Activated CD4-positive, CD25-positive, alpha-beta regulatory T cell treated with anti-CD3 and anti-CD28 coated beads, Interleukin-2, amount 50 U/mL, for 16 hours (primary cell): ENCODE measurements at places on chromosomes 12 and 14.

DNA sequence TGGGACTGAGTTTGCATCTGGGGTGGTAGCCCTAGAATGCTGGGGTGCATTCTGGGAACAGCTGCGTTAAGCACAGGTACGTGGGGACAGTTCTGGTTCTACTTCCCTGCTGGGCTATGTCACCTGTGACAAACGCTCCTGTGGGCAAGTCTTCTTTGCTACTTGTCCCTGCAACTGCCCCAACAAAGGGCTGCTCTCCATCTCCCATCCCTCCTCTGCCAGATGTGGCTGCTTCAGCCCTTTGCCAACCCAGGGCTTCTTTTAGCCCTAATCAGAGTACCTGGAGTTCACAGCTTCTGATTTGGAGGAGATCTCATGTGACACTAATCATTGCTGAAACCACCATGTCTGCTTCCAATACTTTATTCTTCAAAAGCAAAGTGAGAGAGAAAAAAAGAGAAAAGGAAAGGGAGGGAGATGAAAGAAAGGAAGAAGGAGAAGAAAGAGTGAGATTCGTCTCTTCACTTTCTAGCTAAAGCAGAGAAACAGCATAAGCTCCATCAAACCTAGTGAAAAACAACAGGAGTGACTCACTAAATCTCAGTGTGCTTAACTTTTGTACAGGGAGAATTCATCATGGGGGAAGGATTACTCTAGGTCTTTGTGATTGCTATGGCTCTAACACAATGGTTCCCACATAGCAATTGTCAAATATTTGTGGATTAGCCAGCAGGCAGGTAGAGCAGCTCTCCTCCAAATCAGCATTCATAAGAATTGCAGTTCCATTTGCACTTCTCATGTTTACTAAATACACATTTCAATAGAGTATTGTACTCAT lies 174.8 kb downstream of the LRIG3 start:
- no peak for DNase-seq

DNA sequence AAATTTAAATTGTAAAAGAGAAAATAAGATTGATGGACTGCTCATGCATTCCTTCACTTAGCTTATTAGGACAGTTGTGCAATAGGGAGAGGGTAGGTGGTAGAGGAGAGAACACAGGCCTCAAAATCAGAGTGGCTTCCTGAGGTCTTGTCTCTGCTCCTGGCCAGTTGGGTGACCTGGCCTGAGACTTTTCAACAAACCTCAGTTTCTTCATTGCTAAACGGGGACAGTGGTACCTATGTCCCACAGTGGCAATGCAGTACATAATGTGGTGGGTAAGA lies 2.6 kb downstream of the MAP3K12 start:
- no peak for DNase-seq

- no peak for DNase-seq
Measured at GRCh38 chr12:112333019-112333418, 49.2 kb downstream of the HECTD4 start.

- no peak for DNase-seq
Measured at GRCh38 chr14:32350020-32350419, 20.9 kb downstream of the AKAP6 start.

DNA sequence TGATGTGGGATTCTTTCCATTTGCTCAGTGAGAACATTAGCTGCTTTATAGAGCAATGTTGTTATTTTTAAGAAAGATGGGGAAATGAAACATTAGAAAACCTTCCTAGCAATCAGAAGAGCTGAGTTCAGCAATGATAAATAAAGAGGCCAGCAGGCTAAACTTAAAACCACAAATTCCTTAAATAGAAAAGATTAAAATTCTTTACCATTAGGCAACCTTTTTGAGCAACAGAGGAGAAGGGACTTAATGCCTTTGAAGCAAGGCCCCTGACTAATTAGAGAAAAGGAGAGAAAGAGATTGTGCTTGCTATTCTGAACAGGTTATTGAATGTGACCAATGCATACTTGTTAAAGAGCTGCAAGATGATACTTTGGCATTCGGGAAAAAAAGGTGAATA lies 160.8 kb upstream of the LMO3 start:
- no peak for DNase-seq

DNA sequence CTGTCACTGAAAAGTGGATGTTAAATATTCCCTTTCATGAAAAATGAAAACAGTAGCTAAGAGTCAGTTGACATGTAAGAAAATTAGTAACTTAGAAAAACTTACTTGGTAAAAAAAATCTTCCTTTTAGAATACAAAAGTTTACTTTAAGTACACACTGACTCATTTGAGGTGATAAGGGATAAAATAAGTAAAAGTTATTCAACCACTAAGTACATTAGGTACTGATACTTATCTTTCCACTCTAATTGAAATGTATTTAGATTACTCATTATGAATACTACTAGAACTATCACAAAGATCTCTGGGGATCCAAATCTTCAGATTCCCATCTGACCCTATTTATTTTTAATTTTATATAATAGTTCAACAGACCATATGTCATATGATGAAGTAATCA lies 12.2 kb downstream of the SYCP3 start:
- DNase-seq: no peak

GRCh38 chr14:88242446-88242845 lies 80.6 kb downstream of the KCNK10 start:
- DNase-seq: no peak

GRCh38 chr12:131448254-131448795 lies 262.6 kb upstream of the SFSWAP start:
- DNase-seq: no peak

DNA sequence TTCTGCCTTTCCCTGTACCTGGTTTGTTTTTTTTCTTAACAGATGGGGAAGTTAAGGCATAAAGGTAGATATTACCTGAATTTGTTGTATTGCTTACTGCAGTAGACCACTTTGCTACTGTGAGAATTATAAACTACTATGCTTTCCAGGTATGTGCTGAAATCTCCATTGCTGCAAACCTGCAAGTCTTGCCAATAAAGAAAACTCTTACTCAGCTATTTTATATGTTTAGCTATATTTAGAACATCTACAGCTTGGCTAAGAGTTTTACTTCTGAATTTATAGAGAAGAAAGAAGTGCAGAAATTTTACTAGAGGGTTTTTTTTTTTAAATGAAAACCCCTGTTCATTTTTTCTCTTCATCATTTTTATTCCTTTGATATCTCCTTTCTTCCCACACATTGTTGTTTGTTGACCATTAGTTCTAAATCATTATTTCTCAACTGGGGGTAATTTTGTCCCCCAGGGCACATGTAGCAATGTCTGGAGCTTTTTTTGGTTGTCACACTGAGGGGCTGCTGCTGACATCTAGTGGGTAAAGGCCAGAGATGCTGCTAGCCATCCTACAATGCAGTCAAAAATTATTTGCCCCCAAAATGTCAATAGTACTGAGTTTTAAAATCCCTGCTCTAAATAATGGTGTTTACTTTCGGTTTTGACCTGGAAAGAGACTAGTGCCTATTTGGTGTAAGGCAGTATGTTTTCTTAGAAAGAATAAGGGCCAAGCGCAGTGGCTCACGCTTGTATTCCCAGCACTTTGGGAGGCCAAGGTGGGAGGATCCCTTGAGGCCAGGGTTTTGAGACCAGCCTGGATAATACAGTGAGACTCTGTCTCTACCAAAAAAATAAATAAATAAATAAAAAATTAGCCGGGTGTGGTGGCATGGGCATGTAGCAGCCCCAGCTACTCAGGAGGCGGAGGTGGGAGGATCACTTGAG lies 48.6 kb downstream of the PCNX1 start:
- no peak for DNase-seq

DNA sequence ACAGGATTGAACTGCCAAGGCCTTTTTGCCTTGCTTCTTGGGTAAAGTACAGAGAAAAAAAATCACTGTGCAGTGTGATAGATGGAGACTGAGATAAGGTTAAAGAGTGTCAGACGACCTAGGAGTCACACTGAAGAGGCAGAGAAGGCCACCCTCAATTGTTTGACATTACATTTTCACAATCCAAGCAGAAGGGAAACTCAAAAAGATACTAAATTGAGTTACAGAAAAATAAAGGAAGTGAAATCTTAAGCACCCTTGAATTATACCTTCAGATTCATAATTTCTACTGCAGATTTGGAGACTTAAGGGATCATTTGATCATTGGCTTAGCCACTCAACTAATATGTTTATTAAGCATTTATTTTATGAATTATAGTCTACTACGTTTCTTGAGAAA lies 97.1 kb downstream of the MYF5 start:
- DNase-seq: no peak

DNA sequence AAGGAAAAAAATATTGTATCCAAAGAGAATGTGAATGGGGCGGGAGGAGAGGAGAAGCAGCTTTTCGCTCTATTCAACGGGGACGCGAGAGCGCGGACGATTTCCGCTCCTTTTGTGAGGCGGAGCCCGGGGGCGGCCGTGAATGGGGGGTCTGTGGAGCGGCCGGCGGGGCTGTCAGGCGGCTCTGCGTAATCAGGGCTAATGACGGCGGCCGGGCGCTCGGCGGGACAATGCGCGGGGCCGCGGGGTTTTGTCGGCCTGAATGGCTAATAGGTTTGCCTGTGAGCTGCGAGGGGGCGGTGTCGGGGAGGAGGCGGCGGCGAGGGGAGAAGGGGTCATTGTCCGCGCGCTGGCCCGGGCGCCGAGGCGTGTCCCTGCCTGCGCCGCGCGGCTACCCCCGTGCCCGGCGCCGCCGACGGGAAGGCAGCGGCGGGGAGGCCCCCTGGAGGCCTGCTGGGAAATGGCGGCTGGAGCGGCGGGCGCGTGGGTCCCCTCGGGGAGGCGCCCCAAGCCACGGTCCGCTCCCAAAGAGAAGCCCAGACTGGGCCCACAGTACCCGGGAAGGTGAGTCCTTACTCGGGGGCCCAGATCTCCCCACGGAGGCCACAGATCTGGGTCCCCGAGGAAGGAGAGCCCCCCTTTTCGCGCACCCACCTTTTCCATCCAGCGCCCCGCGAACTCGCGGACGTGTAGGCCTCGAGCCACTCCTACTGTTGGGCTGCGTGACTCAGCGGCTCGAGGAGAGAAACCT lies 6.0 kb downstream of the SIX6 start:
- DNase-seq: no peak
